Inflammatory macrophage (primary cell): ENCODE measurements at places on chromosomes 2 and 18.

DNA sequence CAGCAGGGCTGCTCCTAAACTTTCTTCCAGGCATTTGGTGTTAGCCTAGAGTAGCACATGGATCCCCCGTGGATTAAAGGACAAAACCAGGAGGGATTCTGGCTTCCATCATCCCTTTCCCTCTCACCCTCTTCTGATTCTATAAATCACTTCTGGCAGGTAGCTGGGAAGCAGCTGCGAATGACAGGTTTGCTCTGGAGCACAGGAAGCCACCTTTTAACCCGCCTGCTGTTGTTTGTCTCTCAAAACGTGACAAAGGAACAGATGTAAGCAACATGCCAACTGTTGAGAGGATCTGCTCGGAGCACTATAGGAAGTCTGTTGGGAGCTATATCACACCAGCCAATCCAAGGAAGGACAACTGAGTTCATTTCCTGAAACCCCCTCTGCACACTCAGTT, 101.9 kb downstream of the ACTR2 start:
- DNase-seq, result no peak

DNA sequence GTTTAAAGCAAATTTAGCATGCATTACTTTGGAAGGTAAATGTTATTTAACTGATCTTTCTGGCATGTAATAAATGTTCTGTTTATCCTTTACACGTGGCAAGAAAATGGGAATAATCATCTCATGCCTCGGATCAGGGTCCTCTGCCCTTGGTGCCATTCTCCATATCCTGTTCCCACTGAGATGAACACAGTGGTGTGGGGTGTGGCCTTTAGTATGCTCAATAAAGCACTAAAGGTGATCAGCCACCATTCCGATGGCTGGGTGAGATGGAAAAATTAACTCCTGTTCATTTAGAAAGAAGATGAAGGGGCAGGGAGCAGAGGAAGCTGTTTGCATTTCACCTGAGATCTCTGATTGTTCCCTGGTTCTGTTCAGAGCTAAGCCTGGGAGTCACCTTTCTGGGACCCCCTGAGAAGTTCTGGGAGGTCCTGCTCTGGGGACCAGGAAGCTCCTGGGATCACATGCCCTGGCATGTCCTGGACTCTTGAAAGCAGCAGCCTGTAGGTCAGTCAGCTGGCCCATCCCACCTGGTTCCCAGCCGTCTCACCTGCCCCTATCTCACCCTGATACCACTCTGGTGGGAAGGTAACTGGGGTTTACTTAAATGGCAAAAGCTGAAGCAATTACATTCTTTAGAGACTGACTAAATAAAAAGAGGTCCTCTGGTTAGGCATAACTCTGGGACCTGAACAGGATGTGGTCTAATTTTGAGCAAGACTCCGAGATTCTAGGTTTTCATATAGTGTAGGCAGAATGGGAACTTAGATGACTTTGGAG, 288.9 kb upstream of the EPAS1 start:
- no peak for DNase-seq

GRCh38 chr2:31765078-31765945, 184.6 kb upstream of the SRD5A2 start:
- no peak for DNase-seq

- DNase-seq, result no peak
Measured at GRCh38 chr18:3855966-3856365, 406.0 kb downstream of the TGIF1 start.

- no peak for DNase-seq
Measured at GRCh38 chr18:22221350-22221749, 52.0 kb downstream of the GATA6 start.

DNA sequence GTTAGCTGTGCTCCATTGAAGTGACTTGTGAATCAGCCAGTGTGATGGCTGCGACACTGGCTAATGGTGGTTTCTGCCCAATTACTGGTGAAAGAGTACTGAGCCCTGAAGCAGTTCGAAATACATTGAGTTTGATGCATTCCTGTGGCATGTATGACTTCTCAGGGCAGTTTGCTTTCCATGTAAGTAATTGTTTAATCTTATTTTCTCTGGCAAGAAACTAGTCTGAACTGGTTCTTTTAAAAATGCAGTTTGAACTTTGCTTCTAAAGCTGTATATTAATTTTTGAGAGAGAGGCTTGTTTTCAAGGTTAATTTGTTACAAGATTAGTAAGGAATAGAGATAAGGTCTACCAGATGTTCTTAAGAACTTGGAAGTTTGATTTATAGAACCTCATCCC, 46.7 kb downstream of the GLS start:
- DNase-seq, result no peak
